Transverse colon (tissue), 4 donors: ENCODE measurements at places on chromosomes 3 and 15. TPM values are rescaled to one million over a fixed set of nuclear protein-coding genes. Genes with fewer than 3 reads are reported as not detected.
A peak's percentile ranks its signal among the peaks of the same experiment; 100 is the strongest.

Gene GXYLT2
- total RNA-seq: 1.5 TPM

Gene MYRIP
- 2.6 TPM for total RNA-seq

Gene AHSG
- total RNA-seq: not detected

Gene MORC1
- 0.16 TPM for total RNA-seq

DNA sequence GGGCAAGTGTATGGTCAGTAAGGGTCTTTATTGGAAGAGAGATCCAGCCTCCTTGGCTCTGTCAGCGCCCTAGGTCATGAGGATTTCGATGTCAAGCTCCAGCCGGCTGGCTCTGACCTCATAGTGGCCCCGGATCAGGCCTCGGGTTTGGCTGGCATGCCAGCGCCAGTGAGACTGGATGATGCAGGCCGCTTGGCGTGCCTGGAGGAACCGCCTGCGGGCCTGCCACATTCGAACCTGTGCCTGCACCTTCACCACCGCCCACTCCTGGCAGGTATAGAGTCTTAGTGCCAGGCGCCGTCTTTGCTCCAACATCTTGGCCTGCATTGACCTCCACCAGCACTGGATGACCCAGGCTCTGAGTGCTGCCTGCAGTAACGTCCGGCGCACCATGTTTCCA lies 483 bp downstream of the IQCF6 start:
- H3K36me3 ChIP-seq: no peaks in the 10 kb centered on the region
- no peak for DNase-seq
- H3K4me1 ChIP-seq: no peaks in the 10 kb centered on the region

GRCh38 chr15:59532770-59533379 lies 78.7 kb upstream of the GCNT3 start:
- DNase-seq: peak; percentile 50
- H3K27ac ChIP-seq: peak overlapping the region; percentile 74
- no peaks in the 10 kb centered on the region for H3K27me3 ChIP-seq
- no peak overlapping the region for H3K4me3 ChIP-seq
- H3K36me3 ChIP-seq: no peaks in the 10 kb centered on the region

DNA sequence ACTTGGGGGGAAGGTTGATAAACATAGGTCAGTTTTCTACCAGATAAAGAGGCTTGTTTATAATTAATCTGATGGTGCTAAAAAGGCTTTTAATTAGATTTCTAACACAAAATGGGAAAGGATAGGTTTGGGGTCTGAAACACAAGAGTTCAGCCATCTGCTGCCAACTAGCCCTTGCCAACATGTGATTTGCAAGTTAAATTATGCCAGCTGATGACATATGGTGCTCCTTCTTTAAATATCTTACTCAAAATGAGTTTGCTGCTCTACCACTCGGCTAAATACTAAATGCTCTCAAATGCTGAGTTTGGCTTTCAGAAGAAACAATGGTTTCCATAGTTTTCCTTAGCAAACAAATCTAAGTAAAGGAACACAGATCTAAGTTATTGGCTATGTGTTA lies 557.8 kb upstream of the CCDC54 start:
- no peaks in the 10 kb centered on the region for H3K27me3 ChIP-seq
- no peaks in the 10 kb centered on the region for H3K4me1 ChIP-seq
- H3K4me3 ChIP-seq: no peak overlapping the region
- no peak for DNase-seq
- H3K27ac ChIP-seq: no peak overlapping the region

- no peaks in the 10 kb centered on the region for H3K4me1 ChIP-seq
- H3K36me3 ChIP-seq: no peaks in the 10 kb centered on the region
- H3K4me3 ChIP-seq: no peak overlapping the region
- H3K27ac ChIP-seq: no peak overlapping the region
- H3K27me3 ChIP-seq: no peaks in the 10 kb centered on the region
- DNase-seq: no peak
These were observed 901.6 kb downstream of the TUSC7 start for GRCh38 chr3:117611211-117611610.

DNA sequence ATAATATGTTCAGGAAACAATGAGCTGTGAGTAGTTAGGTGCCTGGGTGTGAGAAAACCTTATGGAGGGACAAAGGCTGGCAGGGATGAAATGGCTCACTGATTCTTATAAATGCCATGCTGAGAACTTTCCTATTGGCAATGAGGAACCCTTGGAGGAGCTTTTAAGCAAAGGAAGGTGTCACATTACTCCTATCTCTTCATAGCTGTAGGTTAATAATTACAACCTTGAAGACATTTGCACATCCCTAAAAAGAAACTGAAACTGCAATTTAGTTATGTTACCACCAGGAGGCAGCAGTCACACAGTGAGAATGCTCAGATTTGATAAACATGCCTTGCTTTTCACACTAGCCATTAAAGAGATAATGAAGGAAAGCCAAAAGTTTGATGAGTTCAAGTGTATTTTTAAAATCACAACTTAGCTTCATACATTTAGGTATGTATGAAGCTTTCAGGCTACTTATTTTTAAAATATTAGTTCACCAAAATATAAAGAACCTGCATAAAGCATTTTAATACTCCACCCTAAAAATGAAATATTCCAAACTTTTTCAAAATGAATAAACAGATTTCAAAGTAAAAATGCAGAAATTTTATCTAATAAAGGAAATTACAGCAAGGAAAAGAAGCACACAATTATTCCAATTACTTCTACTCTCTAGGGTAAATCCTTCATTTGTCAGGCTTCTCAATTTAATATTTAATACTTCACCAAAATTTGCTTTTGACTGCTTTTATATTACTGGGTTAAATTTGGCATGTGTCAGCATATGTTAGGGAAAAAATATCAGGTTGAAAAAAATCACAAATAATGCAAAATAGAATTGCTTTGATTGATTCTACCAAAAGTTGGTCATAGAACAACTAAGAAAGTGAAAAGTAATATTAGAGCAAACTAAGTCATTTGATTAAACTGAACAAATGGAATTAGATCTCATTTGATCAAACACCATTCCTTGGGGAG lies 136.9 kb upstream of the SLC2A2 start:
- H3K27me3 ChIP-seq: no peaks in the 10 kb centered on the region
